ENCODE measurements at places on chromosomes 11 and 22.

GRCh38 chr22:47435826-47436225 lies 673.4 kb downstream of the TBC1D22A start:
- no peak for DNase-seq

DNA sequence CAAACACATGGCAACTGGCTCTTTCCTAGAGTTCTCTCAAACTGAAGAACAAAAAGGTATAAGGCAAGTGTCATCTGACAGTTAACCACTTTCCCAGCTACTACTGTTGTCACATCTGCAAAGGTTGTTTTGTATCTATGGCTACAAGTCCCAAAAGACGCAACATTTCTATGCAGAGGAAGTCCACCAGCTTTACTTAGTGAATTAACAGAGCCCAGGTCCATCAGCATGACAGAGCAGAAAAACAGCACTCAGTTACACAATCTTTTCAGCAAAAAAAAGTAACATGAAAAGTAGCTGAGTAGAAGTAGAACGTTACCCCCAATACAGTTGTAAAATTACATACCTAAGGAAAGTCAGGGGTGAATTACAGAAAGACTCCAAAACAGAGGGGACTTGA lies 12.1 kb downstream of the CPSF7 start:
- no peak for DNase-seq

GRCh38 chr11:19072464-19072863 lies 11.9 kb upstream of the MRGPRX2 start:
- DNase-seq: no peak

GRCh38 chr11:1126935-1127663 lies 30.7 kb upstream of the MUC5AC start:
- DNase-seq: no peak

GRCh38 chr11:71103266-71103665 lies 149.1 kb downstream of the SHANK2 start:
- DNase-seq: no peak

GRCh38 chr11:85109141-85109540 lies 518.0 kb downstream of the DLG2 start:
- no peak for DNase-seq

- no peak for DNase-seq
Measured at GRCh38 chr22:23245045-23245798, 64.9 kb downstream of the BCR start.

GRCh38 chr11:126918556-126918955 lies 82.0 kb downstream of the KIRREL3 start:
- no peak for DNase-seq

GRCh38 chr11:131064373-131064991 lies 148.2 kb upstream of the SNX19 start:
- no peak for DNase-seq

- no peak for DNase-seq
Measured at GRCh38 chr11:60263402-60263801, 17.1 kb upstream of the MS4A4A start.
